HepG2 (cell line): ENCODE measurements at places on chromosomes 3 and 15. TPM values are rescaled to one million over a fixed set of nuclear protein-coding genes. Genes with fewer than 3 reads are reported as not detected.

DNA sequence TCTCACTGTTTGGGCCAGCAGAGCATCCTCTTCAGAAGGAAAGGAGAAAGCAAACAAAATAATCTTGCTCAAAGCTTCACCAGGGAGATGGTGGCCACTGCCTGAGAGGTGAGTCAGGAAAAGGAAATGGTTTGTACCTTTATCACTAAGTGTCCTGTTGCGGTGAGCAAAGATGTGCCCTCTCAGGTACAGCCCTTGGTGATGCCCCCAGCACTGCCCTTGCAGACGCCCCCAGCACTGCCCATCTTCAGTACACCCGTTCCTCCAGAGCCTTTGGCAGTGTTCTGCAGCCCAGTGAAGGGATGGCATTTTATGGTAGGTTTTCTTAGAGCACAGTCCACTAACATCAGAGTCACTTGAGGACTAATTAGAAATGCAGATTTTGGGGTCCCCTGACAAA, 92.3 kb downstream of the ZNF621 start:
- DNase-seq = no peak

DNA sequence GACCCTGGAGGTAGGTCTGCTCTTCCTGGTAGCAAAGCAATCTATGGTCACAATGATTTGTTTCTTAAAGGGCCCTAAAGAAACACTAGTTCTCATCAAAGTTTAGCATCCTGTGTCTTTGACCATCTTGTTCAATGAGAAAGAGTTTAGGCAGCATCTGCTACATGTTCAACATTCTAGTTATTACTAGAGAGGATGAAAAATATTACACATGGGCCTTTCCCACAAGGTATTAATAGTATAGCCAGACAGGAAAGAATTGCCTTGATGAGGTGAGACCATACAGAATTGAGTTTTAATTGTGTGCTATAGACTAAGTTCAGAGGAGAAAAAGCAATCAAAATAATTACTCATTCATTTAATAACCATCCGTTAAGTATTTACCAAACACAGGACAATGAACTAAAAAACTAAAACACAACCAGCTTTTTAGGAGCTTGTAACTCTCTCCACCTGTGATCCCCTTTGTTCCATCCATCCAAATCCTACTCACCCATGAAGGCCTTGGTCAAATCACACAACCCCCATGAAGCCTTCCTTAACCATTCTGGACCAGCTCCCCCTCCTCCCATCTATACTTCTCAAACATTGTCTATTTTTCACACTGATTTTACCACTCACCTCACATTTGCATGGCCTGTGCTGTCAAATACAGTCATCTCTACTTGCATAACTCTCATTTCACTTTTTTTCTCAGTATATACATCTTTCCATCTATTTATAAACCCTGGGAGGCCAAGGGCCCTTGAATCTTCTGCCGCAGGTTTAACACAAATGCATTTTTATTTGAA, 122.9 kb downstream of the RORA start:
- DNase-seq = no peak

DNA sequence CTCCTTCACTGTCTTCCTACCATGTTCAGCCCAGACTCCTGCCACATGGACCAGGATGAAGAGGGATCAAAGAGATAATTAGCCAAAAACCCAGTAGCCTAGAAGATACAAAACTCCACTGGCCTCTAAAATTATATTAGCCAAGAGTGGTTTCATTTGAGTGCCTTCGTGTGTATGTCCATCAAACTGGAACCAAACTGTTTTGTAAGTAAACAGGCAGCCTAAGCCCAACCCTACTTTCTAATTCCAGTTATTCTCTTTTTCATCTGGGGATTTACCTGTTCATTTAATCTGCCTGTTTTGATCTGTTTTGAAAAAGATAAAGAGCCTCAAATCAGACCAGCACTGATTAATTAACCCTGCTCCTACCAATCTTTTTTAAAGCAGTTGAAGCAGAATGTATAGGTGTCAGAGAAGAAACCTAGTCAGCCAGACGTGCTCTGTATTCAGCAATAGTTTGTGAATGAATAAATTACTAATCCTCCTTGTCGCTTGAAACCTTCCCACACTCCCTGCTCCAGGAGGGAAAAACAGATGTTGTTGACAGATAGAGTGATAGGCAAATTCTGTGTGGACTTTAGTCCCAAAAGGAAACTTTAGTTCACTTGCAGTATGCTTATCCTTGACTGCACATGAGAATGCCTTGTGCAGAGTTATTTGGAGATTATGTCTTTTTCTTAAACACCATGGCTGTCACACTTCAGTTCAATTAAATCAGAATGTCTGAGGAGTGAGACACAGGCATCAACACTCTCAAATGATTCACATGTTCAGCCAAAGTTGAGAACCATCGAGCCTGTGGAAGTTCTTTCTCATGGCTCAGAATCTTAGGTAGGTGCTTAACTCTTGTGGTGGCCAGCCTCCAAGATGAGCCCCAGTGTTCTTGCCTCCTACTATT, 55.5 kb upstream of the ZBED2 start:
- DNase-seq = peak; percentile 5

- DNase-seq = no peak
Measured at GRCh38 chr3:45792036-45792435, 4.3 kb downstream of the SLC6A20 start.

DNA sequence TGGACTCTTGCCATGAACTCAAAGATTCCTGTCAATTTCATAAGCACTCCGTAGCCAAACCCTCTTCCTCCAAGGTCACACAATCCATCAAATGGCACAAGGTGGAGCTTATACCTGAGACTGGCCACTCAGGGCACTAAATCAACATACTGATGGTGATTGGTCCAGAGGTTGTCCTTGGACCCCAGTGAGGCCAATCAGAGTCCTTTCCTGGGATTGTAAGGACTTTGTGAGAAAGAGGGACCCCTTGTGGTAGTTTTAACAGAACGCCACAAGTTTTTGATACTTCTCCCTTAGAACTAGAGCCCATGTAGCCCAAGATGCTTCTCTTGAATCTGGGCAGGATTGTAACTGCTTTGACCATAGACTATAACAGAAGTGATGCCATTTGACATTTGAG, 44.4 kb upstream of the LARS2 start:
- DNase-seq = peak; percentile 9

ZNF639 gene
- total RNA-seq = 42.4 and 46.7 TPM in 2 replicates

GRCh38 chr15:66715181-66715624, 13.2 kb downstream of the SMAD6 start:
- peak; percentile 58 for DNase-seq

- DNase-seq = no peak
Measured at GRCh38 chr15:77030048-77030927, 35.4 kb downstream of the PSTPIP1 start.

STX19 gene
- not detected in 2 replicates for total RNA-seq

- DNase-seq = no peak
Measured at GRCh38 chr15:54273928-54274327, 295.7 kb downstream of the UNC13C start.

DNA sequence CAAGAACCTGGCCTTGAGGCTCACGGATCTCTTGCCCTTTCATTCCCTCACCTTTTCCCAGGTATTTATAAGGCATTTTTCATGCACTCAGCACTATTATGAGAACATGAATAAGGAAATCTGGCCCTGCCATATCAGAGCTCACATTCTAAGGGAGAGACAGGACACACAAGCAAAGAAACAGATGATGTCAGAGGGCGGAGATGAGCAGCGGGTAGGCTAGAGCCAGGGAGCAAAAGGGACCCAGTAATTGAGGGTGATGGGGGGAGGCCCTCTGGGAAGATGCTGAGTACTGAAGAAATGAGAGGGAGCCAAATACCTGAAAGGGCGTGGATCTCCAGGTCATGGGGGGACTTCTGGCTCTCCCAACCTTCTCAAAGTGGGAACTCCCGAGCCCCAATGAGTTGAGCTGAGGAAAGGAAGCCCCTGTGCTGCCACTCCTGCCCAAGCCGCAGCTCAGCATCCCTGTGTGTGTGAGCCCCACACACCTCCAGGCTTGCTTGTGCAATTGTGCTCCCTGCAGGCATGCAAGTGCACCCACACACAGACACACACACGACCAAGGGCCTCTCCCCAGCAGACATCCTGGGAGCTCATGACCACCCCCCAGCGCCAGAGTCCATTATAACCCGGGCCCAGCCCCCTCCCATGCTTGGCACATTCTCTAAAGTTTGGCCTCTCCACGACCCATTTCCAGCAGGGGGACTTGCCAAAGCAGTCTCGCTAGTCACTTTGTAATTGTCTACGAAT, 81.4 kb upstream of the PXYLP1 start:
- no peak for DNase-seq

DNA sequence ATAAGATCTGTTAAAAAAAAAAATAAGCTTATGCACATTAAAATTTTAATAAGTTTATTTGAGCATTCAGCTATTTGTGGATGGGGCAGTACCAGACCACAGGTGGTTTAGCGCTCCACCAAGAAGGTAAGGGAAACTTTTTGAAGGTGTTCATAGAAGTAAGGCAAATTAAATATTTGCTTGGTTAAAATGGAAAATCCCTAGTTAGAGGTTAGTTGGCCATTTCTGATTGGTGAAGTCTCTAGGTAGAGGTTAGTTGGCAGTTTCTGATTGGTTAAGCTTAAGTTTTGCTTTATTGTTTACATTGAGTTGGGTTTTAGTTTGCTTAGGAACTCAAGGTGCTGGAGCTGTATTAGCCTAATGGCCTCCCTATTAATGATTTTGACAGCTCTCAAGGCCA, 30.7 kb downstream of the SCN11A start:
- no peak for DNase-seq

DNA sequence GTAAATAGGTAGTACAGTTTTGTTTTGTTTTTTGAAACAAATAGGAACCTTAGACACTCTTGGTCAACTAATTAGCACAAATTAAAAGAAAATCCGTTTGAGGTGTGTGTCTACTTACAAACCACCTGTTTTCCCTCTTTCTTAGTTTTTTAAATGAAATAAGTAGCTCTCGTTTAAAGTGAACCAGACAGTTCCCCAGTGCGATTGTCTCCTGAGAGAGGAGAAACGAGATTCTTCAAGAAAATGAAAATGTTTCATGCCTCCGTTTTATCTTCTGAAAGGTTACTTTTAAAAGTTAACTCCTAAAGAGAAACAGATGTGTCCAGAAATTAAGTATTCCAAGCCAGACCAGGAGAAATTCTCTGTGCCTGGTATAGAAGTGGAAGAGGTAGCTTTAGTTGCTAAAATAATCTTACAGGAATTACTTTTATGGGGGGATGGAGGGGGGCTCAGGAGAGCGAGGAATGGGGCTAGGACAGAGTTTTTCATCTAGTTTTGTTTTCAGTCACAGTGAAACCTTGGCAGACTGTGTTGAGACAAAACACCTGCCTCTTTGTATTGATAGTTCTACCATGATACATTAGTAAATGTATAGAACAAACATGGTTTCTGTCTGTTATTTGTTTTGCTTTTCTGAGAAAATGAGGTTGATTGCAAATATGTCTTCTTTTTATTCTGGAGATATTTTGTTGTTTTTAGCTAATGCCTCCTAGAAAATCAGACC, 155.1 kb upstream of the CNTN4 start:
- DNase-seq = no peak

RTP3 gene
- total RNA-seq = 0.09 TPM in 1 of 2 replicates, not detected in the other

DNA sequence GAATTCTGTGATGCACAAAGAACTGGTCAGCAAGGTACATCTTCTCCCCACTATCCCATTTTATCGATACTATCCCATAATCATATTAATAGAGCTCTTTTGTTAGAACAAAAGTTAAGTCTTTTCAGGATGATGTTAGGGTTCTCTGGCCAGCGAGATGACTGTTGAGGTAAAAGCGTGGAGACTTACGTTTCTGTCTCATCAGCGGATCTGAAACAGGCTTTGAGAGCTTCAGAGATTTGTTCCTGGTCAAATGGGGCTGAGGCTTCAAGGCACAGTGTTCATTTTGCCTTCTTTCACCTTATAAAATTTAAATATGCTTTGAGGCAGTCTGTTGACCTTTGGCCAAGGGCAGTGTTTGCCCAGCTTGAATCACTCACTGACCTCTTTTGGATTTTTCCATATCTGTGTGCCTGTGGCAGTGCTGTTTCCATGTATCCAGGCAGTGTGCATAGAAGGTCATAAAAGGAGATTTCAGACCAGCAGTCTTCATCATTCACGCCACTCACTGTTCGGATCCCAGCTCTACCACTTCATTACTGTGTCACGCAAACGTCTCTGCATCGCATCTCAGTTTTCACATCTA, 3.1 kb downstream of the ADAMTSL3 start:
- peak; percentile 61 for DNase-seq

GRCh38 chr3:124636863-124637296, 93.4 kb upstream of the UMPS start:
- peak; percentile 51 for DNase-seq

- no peak for DNase-seq
Measured at GRCh38 chr3:89395996-89396395, 288.6 kb downstream of the EPHA3 start.

DNA sequence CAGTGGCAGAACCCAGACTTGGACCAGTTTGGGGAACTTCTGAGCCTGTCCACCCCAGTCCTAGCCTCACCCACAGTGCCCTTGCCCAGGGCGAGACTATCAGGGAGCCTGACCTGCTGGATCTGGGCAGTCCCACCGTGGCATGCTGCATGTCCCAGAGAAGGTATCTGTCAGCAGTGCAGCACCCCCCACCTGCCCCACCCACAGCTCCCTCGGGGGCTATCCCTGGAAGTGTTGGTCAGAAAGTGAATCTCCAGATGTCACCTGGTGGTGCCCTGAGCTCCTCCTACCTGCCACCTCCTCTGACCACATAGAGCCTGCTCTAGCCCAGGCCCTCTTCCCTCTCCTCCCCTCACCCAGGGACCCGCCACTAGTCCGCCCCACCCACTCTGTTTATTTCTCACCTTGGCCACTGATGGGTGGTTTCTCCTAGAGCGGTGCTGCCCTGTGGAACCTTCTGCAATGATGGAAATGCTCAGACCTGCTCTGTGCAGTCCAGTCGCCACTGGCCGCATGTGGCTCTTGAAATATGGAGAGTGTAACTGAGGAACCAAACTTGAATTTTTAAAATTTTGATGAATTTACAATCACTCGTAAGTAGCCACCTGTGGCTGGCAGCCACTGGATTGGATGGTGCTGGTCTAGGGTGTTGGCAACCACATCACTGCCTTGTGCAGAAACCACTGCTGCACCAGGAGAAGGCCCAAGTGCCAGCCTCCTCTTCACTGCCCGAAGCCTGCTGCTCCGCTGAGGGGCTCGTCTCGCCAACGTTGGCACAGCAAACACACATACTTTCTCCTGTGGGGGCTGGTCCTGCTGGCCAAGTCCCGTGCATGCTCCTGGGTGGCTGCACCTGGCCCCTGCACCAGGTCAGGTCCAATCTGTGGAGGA, 13.1 kb downstream of the HDAC11 start:
- no peak for DNase-seq

GRCh38 chr3:135897715-135898114, 67.8 kb upstream of the PPP2R3A start:
- no peak for DNase-seq

GRCh38 chr3:168497741-168498140, 402.0 kb upstream of the GOLIM4 start:
- DNase-seq = no peak

SLC22A13 gene
- not detected in 2 replicates for total RNA-seq

CX3CR1 gene
- not detected in 2 replicates for total RNA-seq

DNA sequence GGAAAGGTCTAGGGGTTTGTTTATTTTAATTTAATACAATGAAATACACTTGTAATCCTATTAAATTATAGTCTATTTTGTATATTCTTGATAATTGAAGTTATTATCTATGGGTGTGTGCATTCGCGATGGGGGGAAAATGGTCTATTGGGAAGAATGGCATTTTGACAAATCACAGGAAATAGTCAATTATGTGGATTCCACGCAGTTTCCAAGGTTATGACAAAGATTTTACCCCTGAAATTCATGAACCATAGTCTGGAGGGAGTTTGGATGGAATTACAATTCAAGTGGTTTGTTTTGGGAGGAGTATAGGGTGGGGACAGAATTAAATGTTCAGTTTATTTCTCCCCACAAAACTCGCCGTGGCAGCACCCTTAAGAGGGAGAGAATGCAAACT, 66.5 kb downstream of the RBMS3 start:
- no peak for DNase-seq
